ENCODE measurements at places on chromosomes 2 and 18.

GRCh38 chr2:47041891-47042684 lies 113.0 kb downstream of the STPG4 start:
- no peak for DNase-seq

- no peak for DNase-seq
Observed at GRCh38 chr18:8657873-8658470, 47.4 kb upstream of the MTCL1 start.

DNA sequence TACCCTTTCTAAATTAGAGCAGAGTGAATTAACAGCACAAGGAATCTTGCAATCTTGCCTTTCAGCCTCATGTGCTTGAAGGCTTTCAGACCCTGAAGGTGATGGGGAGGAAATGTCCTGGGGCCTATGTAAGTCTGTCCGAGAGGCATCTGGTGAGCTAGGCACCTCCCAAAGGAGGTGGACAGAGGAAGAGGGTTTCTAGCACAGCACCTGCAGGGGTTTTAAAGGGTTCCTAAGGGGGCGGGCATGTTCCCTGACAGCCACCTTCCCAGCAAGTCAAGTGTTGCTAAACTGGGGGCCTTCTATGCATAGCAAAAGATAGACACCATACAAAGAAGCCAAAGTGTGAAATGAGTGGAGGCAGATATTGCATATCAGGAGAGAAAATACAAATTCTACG lies 88.5 kb downstream of the CDH2 start:
- no peak for DNase-seq

DNA sequence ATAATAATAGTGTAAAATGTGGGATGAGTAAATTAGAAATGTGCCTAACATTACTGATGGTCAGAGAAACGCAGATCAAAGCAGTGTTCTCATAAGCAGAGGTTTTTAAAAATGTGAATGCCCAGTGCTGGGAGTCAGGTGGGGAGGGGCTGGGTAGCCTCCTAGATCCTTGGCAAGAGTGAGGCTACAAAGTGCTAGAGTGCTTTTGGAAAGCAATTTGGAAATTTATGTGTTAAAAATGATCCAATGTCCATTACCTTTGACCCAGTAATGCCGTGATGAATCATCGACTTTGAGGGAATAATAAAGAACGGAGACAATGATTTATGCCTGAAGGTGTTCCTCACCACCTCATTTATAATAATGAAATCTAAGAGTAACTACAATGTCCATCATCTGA lies 44.9 kb upstream of the TWIST2 start:
- DNase-seq, result no peak

DNA sequence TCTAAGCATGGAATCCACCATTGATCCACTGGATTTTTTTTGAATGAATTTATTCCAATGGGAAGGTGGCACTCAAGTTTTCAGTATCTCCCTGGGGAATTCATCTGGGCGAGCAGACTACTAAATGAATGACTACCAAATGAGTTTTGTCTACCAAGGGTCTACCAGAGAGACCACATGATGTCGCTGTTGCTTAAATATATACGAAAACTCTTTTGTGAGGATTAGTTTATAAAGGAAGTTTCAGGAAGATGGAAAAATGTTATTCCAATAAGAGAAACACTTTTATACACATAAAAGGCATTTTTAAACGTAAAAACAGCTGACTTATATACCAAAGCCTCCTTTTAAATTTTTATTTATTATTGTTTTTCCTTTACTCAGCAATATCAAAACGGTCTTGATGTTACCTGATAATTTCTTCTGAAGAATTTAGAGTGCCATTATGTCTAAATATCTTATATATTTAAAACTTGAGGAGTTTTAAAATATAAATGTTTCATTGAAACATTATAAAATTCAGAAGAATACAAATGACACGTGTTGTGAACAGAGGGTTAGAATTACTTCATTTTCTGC lies 139.7 kb downstream of the HRH4 start:
- DNase-seq, result peak; percentile 21

GRCh38 chr2:45040786-45041185 lies 31.5 kb upstream of the SIX2 start:
- no peak for DNase-seq

DNA sequence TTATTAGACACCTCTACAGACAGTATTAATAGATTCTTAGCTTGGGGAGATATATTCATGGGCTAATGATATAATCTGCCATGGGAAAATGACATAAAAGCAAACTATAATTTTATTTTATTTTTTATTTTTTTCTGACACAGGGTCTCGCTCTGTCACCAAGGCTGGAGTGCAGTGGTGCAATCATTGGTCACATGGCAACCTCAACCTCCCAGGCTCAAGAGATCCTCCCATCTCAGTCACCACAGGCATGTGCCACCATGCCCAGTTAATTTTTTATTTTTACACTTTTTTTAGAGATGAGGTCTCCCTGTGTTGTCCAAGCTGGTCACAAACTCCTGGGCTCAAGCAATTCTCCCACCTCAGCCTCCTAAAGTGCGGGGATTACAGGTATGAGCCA lies 39.3 kb downstream of the RTN4 start:
- DNase-seq, result no peak

- DNase-seq, result no peak
Observed at GRCh38 chr2:31238126-31238905, 4.4 kb downstream of the EHD3 start.

- no peak for DNase-seq
Observed at GRCh38 chr2:48560546-48561209, 30.7 kb downstream of the STON1 start.

DNA sequence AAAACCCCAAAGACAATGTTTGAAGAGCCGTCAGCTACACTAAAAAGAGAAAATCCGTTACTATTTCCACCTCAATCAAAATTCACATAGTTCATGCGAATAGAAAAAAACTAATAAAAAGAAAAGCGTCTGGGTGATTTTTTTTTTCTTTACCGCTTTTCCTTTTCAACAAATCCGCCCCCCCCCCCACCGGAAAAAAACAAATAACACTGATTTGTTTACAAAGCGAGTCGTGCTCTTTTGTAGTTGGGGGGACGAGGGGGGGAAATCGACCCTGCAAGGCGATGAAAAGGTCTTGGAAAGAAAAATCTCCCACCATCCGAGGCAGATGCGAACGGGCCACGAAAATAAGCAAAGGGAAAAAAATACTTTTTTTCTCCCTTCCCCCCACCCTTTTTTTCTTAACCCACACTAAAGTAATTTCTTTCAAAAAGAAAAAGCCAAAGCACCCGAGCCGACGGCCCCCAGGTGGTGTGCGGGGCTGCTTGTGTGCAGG lies 638 bp downstream of the ZNF521 start:
- DNase-seq, result no peak

GRCh38 chr2:102453501-102453900 lies 19.5 kb upstream of the SLC9A4 start:
- no peak for DNase-seq

DNA sequence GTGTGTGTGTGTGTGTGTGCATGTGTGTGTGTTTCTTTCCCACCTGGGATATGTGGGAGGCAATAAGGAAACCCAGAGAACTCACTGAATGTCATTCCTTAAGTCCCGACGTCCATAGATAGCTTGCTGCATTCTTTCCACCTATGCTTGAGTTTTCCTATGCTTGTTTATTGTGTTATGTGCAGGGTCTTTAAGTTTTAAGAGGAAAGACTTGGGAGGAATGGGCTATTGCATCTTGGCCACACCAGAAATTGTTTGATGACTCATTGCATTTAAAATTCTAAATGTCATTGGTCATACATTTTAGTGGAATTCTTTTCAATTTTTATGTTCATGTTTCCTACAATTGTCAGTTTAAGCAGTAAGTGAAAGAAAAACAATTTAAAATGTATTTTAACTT lies 33.7 kb downstream of the STARD6 start:
- no peak for DNase-seq

- DNase-seq, result no peak
Observed at GRCh38 chr2:158676696-158677095, 118.4 kb upstream of the DAPL1 start.

DNA sequence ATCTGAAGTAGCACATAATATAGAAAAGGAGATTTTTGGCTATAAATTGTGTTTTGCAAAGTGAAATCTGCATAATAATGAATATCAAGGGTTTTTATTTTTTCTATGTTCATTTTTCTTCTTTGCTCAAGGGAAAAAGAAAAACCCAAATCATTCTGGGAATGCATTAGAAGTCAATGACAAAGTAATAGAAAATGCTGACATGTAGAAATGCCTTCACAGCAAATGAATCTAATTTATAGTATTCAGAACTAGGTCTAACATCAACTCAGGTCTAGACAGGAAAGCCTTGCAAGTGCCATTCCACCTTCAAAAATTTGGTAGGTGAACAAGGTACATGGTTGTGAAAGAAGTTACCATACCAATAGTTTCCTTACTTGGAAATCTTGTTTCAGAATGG lies 831.5 kb upstream of the CELF4 start:
- DNase-seq, result no peak
